Adipose tissue (tissue), 3 donors: ENCODE measurements at places on chromosomes 7 and 10. TPM values are rescaled to one million over a fixed set of nuclear protein-coding genes. Genes with fewer than 3 reads are reported as not detected.

Gene JCAD
- polyA plus RNA-seq: 12.1 TPM

Gene PTN
- 1.8 TPM for polyA plus RNA-seq

Gene OR9A2
- polyA plus RNA-seq: not detected

Gene DTX2
- 10.0 TPM for polyA plus RNA-seq

Gene VAX1
- polyA plus RNA-seq: not detected
